Hepatocyte (in vitro differentiated cells): ENCODE measurements at places on chromosomes 5 and 9. TPM values are rescaled to one million over a fixed set of nuclear protein-coding genes. Genes with fewer than 3 reads are reported as not detected.

Gene WDR38
- not detected in 2 replicates for polyA plus RNA-seq

Gene OR1L4
- polyA plus RNA-seq, result not detected in 2 replicates

Gene PANK3
- 15.4 and 25.8 TPM in 2 replicates for polyA plus RNA-seq

Gene TAF11L5
- polyA plus RNA-seq, result not detected in 2 replicates

- DNase-seq, result no peak
Measured at GRCh38 chr5:154406826-154407225, 39.0 kb upstream of the SAP30L start.

- DNase-seq, result peak; percentile 56
Measured at GRCh38 chr9:87119328-87119881, 172.1 kb upstream of the GAS1 start.

DNA sequence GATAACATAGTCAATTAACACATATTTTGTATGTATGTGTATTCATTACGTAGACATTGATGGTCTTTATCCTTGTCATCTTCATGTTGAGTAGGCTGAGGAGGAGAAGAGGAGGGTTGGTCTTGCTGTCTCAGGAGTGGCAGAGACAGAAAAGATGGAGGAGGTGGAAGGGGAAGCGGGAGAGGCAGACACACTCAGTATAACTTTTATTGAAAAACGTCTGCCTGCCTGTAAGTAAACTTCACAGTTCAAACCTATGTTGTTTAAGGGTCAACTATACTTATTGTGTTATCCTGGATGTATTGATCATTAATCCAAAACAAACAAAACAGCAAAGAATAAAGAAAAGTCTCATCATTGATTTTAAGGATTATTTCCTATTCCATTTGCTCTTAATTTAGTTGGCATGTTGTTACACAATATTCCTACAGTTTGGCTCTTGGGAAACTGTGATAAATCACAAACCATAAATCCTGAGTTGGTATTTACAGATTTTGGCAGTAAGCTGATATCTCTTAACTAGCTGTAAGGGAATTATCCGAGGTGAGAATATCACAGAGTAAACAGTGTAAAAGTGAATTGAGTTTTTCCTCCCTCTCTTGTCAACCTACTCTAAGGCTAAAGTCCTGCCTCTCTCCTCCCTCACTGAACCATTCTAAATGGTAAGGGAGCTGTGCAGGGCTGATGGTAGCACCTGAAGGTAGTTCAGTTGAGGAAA lies 487.2 kb downstream of the SPATA31D1 start:
- peak; percentile 8 for DNase-seq

DNA sequence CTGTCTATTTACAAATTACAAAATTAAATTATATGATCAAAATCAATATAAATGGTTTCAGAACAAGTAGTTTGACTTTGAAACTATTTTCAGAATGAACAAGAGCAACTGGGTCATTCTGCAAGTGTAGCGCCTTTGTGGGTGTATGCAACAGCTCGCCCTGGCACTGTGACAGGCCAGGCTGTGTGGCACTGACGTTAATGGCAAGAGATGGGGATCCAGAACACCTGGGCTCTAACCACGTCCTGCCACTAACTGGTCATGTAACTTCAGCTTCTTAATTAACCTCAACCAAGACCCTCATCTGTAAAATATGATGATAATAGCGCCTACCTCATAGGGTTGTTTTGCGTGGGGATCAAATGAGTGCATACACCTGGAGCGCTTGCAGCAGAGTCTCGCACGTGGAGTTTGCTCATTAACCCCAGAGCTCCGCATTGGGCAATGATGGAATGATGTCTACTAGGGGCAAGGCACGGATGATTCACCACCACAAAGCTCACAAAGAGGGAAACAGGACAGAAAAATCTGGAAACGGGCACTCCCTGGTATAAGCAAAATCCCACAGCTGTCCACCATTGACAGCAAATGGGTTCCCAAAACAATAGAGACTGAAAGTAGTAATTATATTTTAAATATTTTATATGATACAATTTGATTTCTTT lies 639.4 kb downstream of the SEMA5A start:
- no peak for DNase-seq
